Activated naive CD4-positive, alpha-beta T cell treated with anti-CD3 and anti-CD28 coated beads, Interleukin-2, amount 10 ng/mL, durations not matched to agents 7 days and 5 days (primary cell): ENCODE measurements at places on chromosomes 7 and 10.

DNA sequence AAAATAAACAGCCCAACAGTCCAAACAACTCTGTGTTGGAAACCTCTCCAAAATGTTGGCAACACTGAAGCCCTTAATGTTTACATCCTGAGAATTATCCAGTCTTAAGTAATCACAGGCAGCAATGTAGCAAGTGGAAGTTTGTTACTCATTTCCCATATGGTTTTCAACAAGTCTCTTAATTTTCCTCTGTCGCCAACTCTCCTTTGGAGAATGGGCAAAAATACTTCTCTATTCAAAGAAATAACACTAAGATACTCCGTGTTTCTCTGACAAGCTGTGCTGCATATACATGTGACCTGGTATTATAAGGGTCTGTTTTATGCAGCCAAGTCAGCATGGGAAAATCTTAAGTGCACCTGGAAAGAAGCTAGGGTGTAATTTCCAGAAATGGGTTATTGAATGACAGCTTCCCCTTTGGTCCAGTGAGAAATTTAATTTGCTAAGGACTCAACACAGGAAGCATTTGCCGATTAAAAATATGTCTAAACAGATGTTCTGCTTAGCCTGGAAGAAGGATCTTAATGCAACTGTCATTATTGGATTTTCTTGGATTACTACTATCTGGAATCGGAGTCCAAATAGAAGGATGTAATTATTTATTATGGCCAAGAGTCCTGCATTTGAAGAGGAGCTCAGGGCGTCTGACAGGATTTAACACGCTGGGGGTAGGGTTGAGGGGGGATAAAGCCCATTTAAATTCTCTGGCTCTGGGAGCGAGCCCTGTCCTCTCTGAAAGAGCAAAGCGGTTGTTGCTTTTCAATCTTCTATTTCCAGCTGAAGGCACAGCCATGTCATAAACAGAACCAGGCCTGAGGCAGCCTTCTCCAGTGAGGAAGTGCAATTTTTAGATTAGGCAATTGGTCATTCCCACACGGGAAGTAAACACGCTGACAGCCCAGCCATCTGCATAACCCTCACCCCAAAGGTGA is 73.1 kb downstream of the TLL2 start:
- no peak for DNase-seq

GRCh38 chr10:105494303-105494702 is 853.2 kb downstream of the SORCS3 start:
- DNase-seq = no peak

DNA sequence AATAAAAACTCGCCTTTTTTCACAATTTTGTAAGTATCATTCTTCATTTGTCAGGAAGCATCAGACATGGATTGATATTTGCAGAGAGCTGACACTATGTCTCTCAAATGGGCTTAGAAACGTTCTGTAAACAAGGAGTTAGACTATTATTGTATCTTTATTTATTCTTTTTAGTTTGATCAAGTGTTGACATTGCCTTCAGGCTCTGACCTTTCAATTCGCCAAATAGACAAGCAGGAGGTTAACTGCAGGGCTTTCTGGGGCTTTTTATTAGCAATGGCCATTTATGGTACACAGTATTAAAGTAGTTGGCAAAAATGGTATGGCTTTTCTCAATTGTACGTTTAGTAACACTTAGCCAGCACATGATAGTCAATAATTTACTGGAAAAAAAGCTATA is 221.7 kb downstream of the ZWINT start:
- DNase-seq = no peak

DNA sequence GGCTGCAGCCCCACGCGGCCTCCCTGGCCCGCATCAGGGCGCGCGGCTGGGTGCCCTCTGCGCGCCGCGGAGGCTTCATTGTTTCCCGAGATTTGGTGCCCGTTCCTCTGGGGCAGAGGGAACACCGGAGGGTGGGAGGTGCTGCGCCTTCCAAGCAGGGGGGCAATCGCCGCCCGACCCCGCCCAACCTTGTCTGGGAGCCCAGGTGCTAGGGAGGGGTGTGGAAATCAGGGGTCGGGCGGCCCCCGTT is 1.0 kb upstream of the NRP1 start:
- DNase-seq = no peak

DNA sequence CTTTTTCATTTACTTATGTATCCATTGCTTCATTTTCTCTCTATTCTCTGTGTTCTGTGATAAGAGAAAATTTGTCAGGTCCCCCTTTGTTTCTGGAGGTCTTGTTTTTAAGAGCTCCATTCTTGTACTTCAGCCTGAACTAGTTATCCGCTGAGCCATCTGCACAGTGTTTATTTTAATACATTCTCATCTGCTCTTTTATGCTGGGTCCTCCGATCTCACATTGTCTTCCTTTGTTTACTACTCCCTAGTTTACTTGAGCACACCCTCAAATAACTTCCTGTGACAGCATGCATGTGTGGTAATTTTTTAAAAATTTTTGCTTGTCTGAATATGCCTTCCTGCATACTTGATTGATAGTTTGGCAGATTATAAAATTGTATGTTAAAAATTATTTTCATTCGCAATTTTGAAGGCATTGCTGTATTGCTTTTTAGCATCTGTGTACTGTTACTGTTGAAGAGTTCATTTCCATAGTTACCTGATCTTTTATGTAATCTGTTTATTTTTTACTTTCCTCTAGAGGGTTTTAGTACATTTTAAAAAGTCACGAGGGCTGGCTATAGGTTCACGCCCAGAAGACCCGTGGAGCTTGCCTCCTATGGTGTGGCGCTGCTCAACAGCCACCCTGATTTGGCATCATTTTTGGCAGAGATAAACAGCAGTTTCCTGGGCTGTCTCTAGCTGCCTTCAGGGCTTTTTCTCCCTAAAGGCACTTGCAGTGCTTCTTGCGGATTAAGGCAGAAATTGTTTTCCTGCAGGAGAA is 31.9 kb downstream of the RSBN1L start:
- no peak for DNase-seq

- DNase-seq = no peak
Observed at GRCh38 chr10:43131256-43131655, 7.0 kb upstream of the CSGALNACT2 start.

GRCh38 chr7:2076649-2077064 is 156.1 kb downstream of the MAD1L1 start:
- DNase-seq = no peak

DNA sequence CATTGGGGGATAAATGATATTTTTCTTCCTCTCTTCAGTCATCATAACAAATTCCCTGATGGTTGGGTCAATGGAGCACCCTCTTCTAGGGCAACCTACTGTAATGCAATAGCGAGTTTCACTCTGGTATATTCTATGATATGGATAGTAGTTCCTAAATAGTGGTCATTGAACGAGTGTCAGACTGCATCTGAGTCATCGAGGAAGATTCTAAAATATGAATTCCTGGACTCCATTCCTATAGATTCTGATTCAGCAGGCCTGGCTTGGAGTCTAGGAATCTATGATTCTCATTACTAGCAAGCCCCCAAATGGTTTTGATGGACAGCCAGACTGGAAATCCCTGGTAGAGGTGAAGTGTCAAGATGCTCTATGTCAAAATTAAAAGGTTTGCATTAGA is 254.5 kb downstream of the BUB3 start:
- DNase-seq = no peak

DNA sequence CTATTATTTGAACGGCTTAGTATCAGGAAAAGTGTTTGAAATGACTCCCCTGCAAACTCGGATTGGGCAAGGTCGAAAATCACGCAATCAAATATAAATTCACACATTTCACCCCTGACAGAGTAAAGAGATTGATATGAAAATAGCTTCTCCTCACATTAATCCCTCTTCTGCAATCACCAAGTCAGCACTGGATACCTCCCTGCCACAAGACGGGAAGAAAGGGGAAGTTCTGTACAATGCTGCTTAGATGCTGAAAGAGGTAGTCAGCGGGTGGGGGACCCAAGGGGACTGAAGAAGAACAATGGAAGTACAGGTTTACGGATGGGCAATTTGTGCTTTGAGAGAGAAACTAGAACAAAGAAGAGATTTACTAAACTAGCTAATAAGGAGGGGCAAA is 72.0 kb upstream of the ANK3 start:
- DNase-seq = no peak

GRCh38 chr10:85995791-85996190 is 370.8 kb downstream of the GRID1 start:
- DNase-seq = peak; percentile 36

DNA sequence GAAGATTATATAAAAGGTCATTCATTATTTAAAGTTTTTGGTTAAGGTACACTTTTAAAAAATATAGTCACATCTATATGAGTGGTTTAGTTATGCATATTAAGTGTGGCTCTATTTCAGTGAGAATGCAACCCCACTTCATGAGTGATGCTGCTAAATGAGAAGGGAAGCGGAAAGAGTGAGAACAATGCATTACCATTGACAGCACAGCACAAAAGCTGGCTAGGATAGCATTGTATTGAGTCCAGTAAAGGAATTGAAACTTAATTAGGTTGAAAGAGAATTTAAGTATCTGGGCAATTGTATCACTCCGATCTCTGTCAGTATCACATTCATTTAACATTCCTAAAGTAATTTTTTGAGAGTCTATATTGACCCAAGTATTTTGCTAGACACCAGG is 13.2 kb downstream of the POM121L12 start:
- DNase-seq = no peak

GRCh38 chr7:155017834-155018233 is 14.9 kb upstream of the PAXIP1 start:
- DNase-seq = no peak

DNA sequence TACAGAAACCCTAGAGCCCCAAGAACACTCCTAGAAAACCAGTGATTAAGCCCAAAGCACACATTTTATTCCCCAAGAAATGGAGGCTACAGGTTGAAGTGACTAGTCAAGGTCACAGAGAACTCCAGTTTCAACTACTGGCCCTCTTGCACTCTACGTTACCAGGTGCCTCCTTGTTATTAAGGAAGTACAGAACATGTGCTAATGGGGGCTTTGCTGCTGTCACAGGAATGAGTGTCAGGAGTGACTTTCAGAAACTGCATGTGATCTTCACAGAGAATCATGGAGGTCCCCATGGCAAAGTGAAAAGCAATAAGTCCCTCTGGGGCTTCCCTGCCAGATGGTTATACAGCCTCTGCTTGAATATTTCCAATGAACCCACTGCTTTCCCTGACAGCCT is 19.3 kb downstream of the JAZF1 start:
- no peak for DNase-seq

GRCh38 chr10:107616463-107617410 is 452.2 kb upstream of the SORCS1 start:
- no peak for DNase-seq

- no peak for DNase-seq
Observed at GRCh38 chr7:38978491-38978890, 782 bp downstream of the POU6F2 start.

- DNase-seq = no peak
Observed at GRCh38 chr10:118871244-118871865, 116.6 kb upstream of the CACUL1 start.

DNA sequence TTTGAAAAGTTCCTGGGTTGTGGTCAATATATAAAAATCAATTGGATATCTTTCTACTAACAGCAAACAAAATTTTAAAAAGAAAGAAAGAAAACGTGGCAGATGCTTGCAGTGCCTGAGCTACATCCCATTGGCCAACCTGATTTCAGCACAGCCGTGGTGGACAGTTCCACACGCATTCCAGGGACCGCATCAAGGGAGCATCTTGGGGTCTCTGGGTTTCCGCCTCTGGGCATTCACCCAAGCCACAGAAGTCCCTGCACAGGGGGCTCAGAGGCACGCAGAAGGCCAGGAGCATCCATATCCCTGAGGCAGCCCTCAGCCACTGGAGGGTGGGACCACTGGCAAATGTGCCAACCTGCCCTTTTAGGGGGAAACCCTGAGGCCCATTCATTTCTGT is 254.5 kb upstream of the RNF32 start:
- DNase-seq = no peak

GRCh38 chr7:143104759-143105158 is 27.1 kb upstream of the PIP start:
- DNase-seq = no peak

DNA sequence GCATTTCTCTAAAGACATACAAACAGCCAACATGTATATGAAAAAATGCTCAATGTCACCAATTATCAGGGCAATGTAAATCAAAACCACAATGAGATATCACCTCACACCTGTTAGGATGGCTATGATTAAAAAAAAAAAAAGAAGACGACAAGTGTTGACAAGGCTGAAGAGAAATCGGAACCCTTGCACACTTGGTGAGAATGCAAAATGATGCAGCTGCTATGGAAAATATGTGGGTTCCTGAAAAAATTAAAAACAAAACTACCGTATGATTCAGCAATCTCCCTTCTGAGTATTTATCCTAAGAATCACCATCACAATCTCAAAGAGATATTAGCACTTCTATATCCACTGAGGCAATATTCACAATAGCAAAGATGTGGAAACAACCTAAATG is 11.3 kb downstream of the LMBR1 start:
- DNase-seq = no peak

- DNase-seq = no peak
Observed at GRCh38 chr10:76070916-76071315, 639.5 kb downstream of the LRMDA start.

- no peak for DNase-seq
Observed at GRCh38 chr10:122484276-122485060, 23.1 kb downstream of the HTRA1 start.

DNA sequence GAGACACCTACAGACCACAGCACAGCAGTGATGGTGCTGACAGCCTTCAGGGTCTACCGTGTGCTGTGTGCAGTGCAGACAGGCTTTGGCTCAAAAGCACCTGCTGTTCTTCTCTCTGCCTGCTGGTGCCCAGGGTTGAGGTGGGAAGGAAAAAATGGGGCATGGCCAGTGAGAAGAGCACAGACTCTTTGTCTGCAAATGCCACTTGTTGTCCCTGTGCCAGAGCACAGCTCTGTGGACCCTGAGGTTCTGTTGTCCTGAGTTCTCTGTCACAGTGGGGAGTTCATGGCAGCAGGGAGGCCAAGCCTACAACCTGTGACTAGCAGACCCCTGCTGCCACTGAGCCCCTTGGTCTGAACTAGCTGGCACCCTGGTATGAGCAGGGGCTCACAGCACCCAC is 376.7 kb downstream of the GLRX3 start:
- DNase-seq = no peak

GRCh38 chr10:101624526-101625102 is 36.5 kb downstream of the DPCD start:
- no peak for DNase-seq
